ENCODE measurements at places on chromosomes 4 and X.
A peak's percentile ranks its signal among the peaks of the same experiment; 100 is the strongest.

GRCh38 chr4:76197971-76198410, 15.6 kb downstream of the SCARB2 start:
- peak; percentile 72 for DNase-seq

- DNase-seq: peak; percentile 70
These were observed 13.9 kb downstream of the TMEM165 start for GRCh38 chr4:55409468-55410171.

DNA sequence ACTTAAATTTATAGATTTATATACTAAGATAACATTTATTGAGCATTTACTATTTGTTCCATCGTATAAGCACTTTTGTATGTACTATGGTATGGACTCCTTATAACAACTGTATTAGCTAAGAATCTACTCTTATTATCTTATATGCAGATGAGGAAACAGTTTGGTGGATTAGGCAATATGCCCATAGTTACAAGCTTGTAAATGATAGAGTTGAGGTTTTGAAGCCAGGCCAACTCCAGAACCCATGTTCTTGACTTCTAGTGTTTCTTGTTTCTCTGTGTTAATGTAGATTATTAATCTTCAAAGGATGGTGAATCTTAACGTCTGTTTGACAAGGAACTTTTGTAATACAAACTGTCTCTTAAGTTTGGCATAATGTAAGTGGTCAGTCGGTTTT, 71.3 kb downstream of the STIM2 start:
- DNase-seq: peak; percentile 12

- DNase-seq: no peak
These were observed 86.1 kb downstream of the HNRNPD start for GRCh38 chr4:82287720-82288119.

- DNase-seq: peak; percentile 38
These were observed 215.0 kb downstream of the IL15 start for GRCh38 chr4:141851246-141851891.

DNA sequence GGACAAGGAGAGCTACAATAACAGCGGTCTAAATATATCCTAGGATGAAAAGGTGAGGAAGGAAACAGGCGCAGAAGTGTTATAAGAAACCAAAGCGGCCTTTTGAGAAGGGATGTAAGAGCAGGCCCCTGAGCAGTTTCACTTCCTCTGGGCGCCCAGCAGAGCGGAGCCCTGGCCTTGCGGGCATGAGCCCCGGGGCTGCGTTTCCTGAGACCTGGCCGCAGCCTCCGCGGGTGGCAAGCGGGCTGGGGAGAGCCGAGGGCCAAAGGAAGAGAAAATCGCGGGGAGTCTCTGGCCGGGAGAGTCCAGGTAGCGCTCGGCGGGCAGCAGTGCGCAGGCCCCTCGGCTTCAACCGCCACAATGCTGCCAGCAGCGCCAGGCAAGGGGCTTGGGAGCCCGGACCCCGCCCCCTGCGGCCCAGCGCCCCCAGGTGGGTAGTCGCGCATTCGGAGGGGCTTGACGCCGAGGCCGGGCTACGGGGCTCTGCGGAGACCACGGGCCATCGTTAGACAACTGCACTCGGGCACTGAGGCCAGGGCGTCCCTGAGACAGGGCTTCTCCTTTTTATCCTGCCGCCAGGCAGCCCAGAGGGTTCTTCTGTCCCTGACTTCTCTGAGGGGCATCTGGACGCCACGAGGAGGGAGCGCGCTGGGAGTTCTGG, at the start of gene BANK1:
BANK1 (plus strand) TSS at position 210 of the 661 bp plus-strand sequence; CDS start at position 361, 151 bp downstream.
- DNase-seq: peak; percentile 31

DNA sequence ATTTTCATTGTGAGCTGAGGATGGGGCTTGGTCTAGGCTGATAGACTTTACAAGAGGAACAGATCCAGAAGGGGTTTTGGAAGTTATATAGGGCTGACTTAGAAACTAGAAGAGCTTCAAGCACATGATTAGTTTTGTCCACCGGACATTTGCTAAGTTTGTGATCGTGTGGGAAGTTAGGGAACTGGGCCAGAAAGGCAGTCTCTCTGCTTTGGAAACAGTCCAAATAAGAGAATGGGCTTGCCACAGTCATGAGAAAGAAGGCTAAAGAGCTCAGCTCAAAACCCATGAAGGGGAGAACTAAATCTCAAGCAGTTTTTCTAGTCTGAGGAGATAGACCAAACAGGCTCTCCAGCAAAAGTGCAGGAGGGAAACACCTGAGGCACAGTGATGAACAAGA, 67.8 kb downstream of the ZNF674 start:
- peak; percentile 64 for DNase-seq

DNA sequence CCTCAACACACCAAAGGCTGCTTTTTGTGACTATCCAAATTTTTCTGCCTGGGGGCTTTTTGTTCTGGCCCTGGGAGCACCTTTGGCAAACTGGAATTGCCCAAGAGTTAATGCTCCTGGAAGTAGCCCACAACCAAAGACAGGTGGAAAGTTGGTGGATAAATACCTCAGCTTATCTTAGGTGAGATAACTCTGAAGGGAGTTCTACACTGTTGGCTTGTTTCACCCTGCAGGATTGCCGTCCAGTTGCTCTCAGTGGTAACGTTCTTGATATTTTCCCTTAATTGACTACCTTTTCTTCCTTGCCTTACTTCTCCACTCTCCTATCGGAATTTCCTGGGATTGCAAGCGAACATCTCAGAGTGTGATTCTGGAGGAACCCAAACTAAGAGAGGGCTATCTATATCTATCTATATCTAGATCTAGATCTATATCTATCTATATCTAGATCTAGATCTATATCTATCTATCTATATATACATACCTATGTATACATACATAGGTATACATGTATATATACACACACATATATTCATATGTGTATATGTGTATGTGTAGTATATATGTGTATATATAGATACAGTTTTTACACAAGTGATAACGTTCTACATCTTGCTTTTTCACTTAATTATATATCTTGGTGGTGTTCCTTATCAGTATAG, 82.6 kb upstream of the DHX15 start:
- no peak for DNase-seq

- DNase-seq: peak; percentile 54
These were observed 75.1 kb downstream of the PRKX start for GRCh38 chrX:3638280-3638873.

DNA sequence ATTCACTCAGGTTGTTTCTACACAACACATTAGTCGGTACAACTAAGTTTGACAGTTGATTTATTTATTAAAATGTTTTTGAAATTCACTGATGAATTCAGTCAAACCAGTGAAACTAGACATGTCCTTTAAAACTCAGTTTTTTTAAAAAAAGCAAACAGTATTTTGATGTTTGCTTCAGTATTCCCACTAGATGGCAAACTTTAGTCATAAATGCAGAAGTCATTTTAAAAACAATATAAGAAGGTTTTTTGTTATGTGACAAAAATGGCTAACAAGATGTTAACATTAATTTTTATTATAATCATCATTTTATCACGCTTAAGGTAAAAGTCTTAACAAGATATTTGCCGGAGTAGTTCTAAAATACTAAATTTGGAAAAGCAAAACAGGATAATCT, 1337.8 kb upstream of the DIAPH2 start:
- peak; percentile 1 for DNase-seq

DNA sequence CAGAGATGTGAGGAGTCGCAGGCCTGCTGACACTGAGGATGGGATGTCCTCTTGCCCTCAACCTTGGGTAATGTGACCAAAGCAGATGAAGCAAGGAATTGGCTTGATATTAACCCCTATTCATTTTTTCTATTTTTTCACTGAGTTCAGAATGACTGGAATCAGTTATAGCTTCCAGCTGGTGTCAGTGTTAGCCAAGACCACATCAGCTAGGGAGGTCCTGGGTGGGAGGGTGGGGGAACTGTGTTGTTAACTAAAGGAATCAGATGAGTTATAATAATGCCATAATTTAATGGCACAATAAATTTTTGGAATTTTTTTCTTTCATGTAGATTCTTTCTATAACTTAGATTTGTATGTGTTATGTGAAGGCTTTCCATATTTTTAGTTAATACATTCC, 91.9 kb downstream of the EGF start:
- no peak for DNase-seq

DNA sequence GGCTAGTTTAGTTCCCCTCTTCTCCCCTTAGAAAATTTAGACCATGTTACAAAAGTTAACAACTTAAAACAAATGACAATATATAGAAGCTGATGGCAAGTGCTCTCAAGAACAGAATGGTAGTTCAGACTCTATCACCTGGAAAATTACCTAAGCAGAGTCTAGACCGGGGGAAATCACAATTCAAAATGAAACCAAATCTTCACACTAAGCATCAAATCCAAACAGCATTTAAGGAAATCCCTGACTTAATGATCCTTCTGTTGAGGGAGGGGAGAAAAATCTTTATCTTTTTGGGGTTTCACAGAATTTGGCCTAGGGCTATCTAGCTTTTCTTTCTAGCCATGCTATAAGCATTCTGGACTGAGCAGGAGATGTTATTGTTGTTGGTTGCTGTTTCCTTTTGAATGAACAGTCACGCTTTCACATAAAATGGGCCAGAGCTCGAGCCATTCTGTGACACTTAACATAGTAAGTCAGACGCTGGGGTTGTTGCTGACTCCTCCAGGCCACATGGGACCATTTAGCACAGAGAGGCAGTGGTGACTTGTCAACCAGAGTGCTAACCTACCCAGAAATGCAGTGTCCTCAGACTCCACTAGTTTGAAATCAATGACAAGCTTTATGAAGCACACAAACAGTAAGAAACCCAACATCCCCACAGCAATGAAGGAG, 16.0 kb upstream of the LSM6 start:
- DNase-seq: no peak

GRCh38 chrX:130260316-130260715, 8.4 kb downstream of the ZNF280C start:
- no peak for DNase-seq

DNA sequence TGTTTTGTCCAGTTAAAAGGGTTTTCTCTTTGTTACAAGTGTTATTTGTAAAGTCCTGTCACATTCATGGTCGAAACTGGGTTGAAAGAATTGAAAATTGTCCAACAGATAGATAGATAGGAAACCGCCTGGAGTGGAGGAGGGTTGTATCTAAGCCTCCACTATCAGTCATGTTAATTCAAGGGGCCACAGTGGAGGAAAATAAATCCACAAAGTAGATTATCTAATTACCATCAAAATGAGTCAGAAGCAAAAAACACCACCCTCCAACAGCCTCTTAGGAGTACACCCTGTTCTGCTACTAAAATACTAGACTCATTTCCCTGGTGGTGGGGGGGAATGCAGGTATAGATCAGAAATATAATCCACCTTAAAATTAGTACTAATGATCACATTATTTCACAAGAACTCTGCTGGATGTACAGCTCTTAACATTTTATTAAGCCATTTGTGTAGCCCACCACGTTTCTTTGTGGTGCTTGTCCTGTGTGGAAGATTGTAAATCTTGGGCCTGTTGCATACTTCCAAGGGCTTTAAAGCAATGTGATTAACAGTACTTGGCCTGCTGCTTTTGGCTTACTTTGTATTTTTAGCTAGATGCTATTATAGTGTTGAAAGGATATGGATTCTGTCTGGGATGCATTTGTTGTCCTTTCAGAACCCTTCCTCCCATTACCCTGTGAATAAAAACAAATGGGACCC, 26.8 kb downstream of the RBBP7 start:
- no peak for DNase-seq

- DNase-seq: peak; percentile 31
These were observed 5.8 kb downstream of the CFAP99 start for GRCh38 chr4:2424581-2424980.

GRCh38 chr4:145316897-145317574, 136.6 kb upstream of the OTUD4 start:
- no peak for DNase-seq

DNA sequence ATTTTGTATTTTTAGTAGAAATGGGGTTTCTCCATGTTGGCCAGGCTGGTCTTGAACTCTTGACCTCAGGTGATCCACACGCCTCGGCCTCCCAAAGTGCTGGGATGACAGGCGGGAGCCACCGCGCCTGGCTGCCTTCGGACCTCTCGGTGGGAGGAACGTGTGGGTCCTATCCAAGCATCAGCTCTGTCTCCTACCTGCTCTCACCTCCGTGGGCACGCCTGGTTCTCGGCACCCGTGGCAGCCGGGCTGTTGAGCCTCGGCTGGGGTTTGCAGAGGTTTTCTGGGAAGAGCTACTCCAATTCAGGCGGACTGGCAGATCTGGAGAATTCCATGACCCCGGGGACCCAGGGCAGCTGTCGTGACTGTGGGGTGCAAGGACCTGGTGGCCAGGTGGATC, 23.6 kb upstream of the PPP2R3B start:
- DNase-seq: no peak

DNA sequence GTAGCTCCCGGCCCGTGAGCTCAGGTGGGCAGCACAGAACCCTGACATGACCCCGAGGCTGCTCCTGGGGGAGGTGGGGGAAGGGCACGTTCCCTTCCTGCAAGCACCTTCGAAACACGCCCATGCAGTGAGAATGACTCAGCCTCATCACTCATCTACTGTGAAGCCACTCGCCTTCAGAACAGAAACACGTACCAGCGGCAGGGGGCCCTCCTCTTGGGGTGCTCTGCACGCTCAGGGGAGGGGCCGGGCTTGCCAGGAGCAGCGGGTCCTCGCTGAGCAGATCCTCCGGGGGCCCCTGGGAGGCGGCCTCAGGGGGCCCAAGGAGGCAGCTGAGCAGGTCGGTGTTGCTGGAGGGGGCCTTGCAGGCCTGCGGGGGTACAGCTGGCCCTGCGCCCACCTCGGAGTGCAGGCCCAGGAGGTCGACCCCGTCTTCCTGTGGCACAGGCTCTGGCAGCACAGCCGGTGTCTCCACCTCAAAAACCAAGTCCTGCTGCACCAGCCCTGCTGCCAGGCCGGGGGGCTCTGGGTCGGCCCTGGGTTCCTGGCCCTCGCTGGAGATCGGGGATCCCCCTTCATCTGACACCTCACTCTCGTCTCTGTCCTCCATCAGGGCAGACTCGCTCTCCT, 40.9 kb upstream of the CPLX1 start:
- DNase-seq: no peak

DNA sequence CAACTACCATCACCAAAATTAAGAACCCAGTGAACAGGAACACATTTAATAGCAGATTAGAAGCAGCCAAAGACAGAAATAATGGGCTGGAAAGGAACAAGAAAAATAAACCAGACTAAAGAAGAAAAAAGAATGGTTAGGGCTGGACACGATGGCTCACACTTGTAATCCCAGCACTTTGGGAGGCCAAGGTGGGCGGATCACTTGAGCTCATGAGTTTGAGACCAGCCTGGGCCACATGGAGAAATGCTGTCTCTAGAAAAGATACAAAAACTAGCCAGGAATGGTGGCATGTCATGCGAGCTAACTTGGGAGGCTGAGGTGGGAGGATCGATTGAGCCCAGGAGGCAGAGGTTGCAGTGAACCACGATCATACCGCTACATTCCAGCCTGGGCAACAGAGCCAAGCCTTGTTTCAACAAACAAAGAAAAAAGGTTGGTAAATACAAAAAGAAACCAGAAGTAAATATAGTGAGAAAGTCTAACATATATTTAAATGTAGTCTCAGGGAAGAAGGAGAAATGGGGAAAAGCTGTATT, 102.0 kb downstream of the AFAP1 start:
- no peak for DNase-seq

DNA sequence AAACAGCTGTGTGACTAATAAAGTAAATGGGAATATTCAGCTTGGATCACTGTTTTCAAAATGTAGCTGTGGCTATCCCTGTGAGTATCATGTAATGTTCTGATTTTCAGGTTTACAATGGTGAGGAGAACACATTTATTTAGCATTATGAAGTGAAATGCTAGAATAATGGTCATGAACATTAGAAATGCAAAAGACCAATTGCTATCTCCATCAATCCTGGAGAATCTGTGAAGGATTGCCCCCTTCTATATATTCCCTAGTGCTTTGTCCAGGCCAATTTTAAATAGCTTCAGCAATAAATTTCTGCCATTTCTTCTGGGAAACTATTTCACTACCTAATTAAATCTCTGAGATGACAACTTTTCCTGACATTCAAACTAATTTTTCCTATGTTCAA, 1399.1 kb downstream of the PCDH19 start:
- DNase-seq: no peak
